Calu3 (cell line): ENCODE measurements at places on chromosomes 5 and 9.

- peak; percentile 51 for DNase-seq
These were observed 288.9 kb downstream of the RAB3C start for GRCh38 chr5:58871648-58872242.

DNA sequence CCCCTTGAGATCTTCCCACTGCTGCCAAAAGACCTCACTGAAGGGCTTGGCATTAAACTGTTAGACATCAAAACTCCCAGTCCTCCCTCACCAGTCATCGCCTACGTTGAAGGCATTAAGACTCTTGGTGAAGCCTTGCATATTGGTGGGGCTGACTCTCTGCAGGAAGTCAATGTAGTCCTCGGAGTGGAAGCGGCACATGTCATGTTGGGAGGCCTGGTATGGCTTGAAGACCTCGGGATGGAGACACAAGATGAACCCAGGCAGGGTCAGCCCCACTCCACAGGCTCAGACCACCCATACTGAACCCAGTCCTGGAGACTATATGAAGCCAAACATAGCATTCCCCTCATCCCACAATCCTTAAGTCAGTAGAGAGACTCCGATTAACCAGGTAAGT, 1.9 kb downstream of the HDAC3 start:
- DNase-seq, result no peak

DNA sequence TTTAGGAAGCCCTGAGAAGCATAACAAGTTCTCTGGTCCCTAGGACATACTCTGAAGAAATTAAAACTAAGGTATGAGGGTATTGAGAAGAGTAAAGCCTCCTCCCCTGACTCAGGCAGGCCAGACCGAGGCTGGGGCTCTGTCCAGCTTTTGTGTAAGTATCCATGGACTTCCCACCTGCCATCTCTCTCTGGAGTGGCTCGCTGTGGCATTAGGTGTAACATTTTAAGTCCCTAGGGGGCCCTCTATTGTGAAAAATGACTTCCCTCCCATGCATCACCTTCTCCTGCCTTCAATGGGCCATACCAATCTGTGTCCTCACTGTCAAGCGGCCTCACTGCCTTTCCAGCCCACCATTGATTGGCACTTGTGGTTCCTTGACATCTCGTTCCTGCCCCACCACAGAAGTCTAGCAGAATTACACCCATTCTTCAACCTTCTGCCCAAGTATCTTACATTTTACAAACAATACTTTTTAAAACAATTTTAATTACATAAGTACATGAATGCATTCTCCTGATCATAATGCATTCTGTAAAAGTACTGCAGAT, 205.5 kb downstream of the SLIT3 start:
- DNase-seq, result no peak

GRCh38 chr9:6931913-6932312, 174.1 kb downstream of the KDM4C start:
- no peak for DNase-seq

DNA sequence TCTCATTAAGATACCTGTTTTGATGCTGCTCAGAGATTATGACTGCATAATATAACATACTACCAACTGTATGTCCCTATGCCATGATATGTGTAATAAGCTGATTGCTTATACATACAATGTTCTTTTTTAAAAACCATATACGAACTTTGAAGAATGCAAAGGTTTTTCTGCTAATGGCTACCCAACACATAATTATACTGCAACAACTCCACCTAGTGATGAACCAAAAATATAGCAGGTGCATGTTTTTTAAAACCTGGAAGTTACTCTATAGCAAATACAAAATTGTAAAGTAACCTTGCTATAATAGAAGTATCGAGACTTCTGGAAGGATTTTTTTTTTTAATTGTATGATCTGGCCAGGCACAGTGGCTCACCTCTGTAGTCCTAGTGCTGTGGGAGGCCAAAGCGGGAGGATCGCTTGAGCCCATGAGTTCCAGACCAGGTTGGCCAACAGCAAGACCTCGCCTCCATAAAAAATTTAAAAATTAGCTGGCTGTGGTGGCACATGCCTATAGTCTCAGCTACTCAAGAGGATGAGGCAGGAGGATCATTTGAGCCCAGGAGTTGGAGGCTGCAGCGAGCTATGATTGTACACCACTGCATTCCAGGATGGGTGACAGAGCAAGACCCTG, 49.1 kb downstream of the HOMER1 start:
- no peak for DNase-seq

DNA sequence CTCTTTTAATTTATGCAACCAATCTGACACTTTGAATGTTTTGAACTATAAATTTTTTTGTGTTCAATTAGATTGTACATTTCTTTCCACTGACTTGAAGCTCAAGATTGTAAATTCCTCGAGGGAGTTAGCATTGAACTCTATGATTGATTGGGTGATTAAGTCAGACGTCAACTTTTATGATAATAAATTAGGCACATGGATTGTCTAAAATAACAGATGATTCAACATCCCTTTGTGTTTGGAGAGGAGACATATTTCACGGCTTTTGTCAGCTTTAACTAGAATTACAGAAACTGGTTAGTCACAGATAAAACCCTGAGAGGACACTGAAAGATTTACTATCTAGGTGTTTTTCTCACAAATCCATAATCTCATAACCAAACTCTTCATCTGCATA, 32.7 kb upstream of the TXNDC8 start:
- DNase-seq, result no peak

- no peak for DNase-seq
These were observed 435.1 kb downstream of the SPATA31D1 start for GRCh38 chr9:82423700-82424099.

- DNase-seq, result no peak
These were observed 506.5 kb downstream of the DMAC1 start for GRCh38 chr9:7293091-7293490.

DNA sequence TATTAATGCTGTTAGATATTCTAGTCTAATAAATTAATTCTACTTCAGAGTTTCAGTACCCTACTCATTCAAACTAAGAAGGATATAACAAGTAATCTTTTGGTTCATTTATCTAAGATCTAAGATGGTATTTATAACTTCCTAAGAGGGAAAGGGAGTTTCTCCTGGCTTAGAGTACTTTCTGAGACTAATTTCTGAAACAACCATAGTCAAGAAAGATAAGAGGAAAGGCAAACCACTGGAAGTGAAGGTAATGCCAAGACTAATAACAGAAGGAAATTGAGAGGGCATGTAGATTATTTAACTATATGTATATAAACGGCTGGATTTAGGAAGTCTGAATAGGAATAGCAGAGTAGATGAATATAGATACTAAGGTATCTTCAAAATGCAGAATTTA, 112.4 kb upstream of the ACOT12 start:
- no peak for DNase-seq

- DNase-seq, result no peak
These were observed 46.5 kb downstream of the EBF1 start for GRCh38 chr5:159053216-159053615.

DNA sequence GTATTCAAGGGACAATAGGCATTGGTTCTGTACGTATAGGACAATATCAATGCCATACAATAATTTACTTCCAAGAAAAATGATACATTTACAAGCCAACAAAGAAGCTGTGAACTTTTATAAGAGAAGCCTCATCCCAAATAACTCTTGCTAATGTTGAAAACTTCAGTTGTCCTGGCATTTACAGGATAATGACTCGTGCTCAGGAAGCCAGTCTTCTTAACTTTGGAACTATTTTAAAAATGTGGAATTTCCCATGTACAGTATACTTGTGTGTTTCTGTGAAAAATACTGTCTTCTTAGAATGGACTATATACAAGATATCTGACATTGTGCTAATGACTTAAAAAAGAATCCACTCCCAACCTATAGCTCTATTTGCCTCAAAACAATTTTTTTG, 1479.3 kb upstream of the CDH9 start:
- DNase-seq, result no peak

DNA sequence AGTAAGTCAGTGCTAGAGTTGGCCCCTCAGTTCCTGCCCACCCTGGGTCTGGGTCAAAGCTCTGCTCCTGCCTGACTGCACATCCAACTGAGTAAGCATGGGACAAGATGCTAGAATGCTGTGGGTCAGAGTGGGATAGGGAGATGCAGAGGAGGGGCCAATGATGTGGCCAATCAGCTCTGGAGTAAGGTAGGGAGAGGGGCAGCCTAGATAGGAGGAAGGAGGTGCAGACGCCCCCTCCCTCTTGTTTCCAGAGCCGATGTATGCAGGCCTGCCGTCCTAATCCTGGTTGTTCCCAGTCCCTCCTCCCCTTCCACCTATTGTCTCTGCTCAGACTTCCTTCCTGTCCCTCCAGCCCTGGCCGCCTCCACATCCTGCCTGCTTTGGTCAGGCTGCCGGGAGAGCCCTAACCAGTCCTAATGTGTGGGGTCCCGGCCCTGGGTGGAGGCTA, 1.3 kb downstream of the ARAP3 start:
- peak; percentile 31 for DNase-seq

DNA sequence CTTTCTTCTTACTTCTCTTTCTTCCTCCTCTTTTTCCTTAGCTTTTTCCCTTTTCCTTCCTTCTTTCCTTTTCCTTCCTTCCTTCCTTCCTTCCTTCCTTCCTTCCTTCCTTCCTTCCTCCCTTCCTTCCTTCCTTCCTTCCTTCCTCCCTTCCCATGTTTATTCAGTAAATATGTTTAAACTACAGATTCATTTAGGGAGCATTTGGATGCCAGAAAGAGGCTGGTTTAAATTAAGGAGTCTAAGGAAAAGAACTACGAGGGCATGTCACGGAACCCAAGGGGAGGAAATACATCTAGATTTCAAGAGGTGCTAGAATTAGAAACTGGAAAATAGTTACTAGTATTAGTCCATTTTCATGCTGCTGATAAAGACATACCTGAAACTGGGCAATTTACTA, 320.0 kb upstream of the ARRDC3 start:
- no peak for DNase-seq

DNA sequence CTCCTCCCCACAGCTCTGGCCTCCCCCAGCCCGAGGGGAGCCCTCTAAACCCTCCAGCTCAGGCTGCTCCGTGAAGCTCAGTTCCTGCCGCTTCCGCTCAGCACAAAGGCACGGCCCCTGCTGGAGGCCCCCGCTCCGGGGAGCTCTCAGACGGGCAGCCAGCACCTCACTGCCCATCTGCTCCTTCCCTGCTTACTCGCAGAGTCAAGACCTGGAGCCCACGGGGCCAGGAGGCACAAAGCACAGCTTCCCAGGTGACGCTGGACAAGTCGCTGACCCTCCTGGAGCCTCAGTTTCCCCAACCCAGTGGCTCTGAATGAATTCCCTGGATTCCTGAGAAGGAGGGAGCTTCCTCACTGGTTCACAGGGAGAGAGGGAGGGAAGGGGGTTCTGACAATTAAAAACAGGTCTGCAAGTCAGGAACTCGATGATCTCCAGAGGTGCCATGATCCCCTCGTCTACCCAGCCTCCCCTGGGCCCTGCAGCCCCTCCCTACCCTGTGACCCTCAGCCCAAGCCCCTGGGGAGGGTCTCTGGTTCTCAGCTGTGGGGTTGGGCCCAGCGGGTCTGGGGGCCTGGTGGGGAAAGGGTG, 36.2 kb downstream of the VAV2 start:
- DNase-seq, result no peak

GRCh38 chr9:117777823-117778222, 73.6 kb downstream of the TLR4 start:
- no peak for DNase-seq

- no peak for DNase-seq
These were observed 287.8 kb upstream of the ISL1 start for GRCh38 chr5:51095486-51095885.

- DNase-seq, result no peak
These were observed 230.0 kb upstream of the RGMB start for GRCh38 chr5:98543490-98543889.

GRCh38 chr5:140339636-140340035, 6.8 kb downstream of the HBEGF start:
- no peak for DNase-seq

DNA sequence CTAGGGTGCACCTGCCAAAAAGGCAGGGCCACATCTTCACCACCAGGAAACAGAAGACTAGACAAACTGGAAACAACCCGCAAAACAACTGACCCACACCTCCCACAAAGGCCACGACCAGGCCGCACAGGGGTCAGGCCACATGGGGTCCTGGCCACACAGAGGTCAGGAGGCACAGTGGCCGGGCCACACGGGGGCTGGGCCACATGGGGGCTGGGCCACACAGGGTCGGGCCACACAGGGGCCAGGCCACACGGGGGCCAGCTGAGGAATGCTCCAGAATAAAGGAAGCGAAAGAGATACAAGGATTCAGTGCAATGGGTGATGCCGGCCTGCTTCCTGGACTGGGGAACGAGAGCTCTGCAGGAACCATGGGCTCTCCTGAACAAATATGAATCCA, 91.6 kb downstream of the OLFM1 start:
- DNase-seq, result no peak

- DNase-seq, result no peak
These were observed 14.3 kb downstream of the GEMIN5 start for GRCh38 chr5:154923441-154924430.

- no peak for DNase-seq
These were observed 9.0 kb upstream of the FBP2 start for GRCh38 chr9:94602666-94603065.

DNA sequence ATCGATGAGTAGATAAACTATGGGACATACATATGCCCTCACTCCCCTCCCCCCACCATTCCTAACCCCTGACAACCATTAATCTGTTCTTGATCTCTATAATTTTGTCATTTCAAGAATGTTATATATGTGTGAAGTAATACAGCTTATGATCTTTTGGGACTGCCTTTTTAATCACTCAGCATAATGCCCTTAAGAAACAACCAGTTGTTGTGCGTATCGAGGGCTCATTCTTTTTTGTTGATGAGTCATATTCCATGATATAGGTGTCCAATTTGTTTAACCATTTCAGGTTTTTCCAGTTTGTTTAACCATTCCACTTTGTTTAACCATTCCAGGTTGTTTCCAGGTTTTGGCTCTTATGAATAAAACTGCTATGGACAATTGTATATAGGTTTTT, 75.6 kb downstream of the ARHGEF28 start:
- no peak for DNase-seq

DNA sequence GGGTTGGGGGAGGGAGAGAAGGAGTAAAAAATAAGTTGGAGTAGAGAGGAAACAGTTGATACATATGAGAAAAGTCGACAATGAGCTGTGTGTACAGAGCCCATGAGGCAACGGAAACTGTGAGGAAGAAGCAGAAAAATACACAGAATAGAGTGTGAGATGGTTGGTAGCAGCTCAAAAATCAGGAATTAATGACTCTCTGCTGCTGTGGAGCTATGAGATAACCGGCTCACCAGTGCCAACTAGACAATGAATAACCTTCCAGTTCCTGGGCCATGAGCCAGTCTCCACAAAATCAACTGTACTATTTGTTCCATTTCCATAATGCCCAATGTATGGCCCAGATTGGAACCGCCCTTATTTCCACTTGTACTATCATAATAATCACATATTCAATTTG, 53.1 kb upstream of the NREP start:
- DNase-seq, result no peak

- no peak for DNase-seq
These were observed 786 bp upstream of the TSSK1B start for GRCh38 chr5:113435575-113435974.

- DNase-seq, result no peak
These were observed 21.8 kb downstream of the IRF1 start for GRCh38 chr5:132468656-132469379.

- DNase-seq, result no peak
These were observed 167.2 kb downstream of the C9orf152 start for GRCh38 chr9:110040788-110041187.

- no peak for DNase-seq
These were observed 7.7 kb downstream of the CDK7 start for GRCh38 chr5:69242215-69242927.

GRCh38 chr5:135980620-135981019, 25.8 kb upstream of the LECT2 start:
- DNase-seq, result no peak
